ENCODE measurements at places on chromosomes 5 and 9.

DNA sequence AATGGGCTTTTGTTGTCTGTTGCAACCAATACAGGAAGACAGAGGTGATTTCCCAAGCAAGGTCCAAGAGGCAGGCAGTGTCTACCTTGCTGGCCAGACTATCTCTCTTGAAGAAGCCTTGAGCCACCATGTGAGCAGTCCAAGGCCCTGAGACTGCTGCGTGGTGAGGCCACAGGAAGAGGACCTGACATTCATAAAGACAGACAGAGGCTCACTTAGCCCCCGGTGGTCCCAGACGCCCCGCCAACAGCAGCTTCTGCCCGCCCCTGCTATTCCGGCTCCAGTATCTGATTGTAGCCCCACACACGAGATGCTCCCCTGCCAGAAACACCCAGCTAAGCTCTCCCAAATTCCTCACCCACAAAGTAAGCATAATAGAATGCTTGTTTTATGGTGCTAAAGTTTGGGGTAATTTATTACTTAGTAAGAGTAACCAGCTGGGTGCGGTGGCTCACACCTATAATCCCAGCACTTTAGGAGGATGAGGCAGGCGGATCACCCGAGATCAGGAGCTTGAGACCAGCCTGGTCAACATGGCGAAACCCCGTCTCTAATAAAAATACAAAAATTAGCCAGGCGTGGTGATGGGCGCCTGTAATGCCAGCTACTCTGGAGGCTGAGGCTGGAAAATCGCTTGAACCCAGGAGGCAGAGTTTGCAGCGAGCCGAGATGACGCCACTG, 22.8 kb upstream of the FUBP3 start:
- DNase-seq: no peak

DNA sequence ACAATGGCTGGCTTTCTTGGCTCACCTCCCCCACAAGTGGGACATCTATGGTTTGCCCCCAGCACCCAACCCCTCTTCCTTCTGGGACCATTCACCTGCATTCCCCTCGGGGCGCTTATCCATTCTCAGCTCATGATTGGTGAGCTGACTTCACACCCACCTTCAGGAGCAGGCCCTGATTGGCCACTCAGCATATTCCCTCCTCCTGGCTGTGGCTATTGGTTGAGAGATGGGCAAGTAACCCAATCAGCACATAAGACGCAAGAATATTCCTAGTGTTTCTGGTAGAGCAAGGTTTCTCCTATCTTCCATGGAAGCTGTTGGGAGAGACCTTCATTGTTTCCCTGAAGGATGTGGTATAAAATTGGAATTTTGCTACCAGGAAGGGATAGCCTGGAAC, 22.7 kb upstream of the UNC5A start:
- DNase-seq: no peak

- DNase-seq: no peak
These were observed 11.8 kb upstream of the BTNL9 start for GRCh38 chr5:181028032-181028819.

DNA sequence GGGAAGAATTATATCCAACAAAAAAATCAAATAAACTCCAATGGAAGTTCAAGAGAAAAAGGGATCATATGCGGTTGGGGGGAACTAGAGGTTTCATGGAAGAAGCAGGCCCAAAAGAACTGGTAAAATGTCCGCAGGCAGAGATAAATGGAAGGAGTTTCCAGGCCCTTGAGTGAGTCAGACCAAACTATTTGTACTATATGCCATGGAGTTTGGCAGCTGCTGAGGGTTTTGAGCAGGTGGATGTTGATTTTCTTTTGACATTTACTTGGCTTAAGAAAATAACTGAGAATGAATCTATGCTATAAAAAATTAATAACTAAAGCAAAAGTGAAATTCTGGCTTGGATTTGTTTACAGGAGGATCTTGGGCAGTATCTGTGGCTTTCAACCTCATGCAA, 33.7 kb downstream of the MINAR2 start:
- DNase-seq: no peak

- DNase-seq: no peak
These were observed 421.5 kb upstream of the DAP start for GRCh38 chr5:11182441-11183080.

GRCh38 chr9:13550519-13550918, 271.0 kb upstream of the MPDZ start:
- no peak for DNase-seq

- DNase-seq: no peak
These were observed 20.2 kb downstream of the HOMER1 start for GRCh38 chr5:79493596-79494345.

GRCh38 chr9:16358751-16359150, 511.7 kb downstream of the BNC2 start:
- DNase-seq: no peak

DNA sequence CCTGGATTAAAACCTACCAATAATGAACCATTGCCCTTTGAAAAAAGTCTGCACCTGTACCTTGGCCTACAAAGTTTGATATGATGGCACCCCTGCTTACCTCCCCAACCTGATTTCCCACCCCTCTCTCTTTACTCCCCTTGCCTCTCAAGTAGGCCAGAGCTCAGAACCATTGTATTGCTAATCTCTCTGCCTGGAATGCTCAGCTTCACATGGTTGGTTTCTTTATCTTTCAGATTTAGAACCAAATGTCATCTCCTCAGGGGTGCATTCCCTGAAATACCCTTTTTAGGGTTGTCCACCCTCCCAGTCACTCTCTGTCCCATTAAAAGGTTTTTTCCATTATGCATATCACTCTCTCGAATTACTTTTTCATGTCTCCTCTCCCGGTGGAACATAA, 116.6 kb upstream of the VCAN start:
- no peak for DNase-seq

- no peak for DNase-seq
These were observed 20.6 kb downstream of the RAD1 start for GRCh38 chr5:34894716-34895115.

GRCh38 chr9:133532937-133533668, 1.4 kb upstream of the ADAMTSL2 start:
- DNase-seq: peak; percentile 88

DNA sequence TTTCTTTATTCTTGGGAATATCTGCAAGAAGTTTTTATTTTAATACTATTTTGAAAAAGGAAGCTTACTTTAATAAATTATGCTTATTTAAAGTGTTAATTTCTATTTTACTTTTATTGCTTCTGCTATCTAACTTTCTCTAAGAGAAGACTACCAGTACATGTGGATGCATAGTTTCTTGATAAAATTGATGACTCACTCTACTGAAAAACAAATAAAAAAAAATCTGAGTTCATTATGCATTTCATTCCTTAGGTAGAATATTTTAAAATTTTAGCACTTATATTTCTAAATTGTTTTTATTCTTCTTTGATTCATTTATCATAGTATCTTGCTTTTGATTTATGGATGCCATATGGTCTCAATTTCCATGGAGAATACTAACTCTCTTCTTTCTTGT, 217.9 kb downstream of the TAF11L14 start:
- DNase-seq: no peak

- DNase-seq: no peak
These were observed 7.0 kb downstream of the LNPEP start for GRCh38 chr5:96942911-96943310.

DNA sequence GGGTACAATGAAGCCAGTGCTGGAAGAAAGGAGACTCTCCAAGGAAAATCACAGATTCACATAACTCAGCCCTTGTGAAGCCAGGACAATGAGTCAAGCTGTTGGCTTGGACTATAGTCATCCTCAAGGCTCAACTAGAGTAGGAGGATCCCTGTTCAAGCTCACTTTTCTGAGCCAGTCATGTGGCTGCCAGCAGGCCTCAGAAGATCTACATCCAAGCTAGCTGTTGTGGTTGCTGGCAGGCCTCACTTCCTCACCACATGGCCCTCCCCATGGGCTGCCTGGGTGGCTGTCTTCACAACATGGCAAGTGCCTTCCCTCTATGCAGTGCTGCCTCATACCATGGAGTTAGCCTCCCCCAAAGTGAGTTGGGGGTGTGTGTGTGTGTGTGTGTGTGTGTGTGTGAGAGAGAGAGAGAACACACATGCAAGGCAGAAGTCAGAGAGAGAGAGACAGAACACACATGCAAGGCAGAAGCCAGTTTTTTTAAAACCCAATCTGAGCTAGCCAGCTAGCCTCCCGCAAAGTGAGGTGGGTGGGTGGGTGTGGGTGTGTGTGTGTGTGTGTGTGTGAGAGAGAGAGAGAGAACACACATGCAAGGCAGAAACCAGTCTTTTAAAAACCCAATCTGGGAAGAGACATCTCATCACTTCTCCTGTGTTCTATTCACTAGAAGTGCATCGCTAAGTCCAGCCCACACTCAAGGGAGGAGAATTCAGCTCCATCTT, 17.1 kb downstream of the SCAI start:
- no peak for DNase-seq

DNA sequence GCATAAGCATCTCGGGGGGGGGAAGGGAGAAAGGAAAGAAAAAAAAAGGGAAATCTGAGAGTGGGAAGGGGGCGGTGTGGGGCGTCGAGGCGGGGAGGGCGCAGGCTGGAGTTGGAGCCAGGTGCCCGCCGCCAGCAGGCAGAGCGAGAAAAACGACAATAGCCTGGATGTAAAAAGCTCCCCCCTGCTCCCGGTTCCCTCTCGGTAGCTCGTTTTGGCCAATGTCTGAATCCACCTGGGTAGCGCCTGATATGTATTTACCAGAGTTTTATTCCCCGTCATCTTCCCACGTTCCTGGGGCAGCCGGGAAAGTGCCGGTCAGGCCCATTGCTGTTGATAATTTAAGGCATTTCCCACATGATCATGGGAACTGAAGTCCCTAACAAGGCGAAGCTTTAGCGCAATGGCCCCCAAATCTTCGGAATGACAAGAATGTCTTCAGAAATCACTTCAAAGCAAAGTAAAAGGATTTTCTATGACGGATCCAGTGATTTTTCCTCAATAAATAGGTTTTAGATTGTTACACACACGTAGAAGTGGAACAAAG, 3.0 kb upstream of the OTP start:
- no peak for DNase-seq

- no peak for DNase-seq
These were observed 26.8 kb upstream of the ANKRD33B start for GRCh38 chr5:10536931-10537579.

DNA sequence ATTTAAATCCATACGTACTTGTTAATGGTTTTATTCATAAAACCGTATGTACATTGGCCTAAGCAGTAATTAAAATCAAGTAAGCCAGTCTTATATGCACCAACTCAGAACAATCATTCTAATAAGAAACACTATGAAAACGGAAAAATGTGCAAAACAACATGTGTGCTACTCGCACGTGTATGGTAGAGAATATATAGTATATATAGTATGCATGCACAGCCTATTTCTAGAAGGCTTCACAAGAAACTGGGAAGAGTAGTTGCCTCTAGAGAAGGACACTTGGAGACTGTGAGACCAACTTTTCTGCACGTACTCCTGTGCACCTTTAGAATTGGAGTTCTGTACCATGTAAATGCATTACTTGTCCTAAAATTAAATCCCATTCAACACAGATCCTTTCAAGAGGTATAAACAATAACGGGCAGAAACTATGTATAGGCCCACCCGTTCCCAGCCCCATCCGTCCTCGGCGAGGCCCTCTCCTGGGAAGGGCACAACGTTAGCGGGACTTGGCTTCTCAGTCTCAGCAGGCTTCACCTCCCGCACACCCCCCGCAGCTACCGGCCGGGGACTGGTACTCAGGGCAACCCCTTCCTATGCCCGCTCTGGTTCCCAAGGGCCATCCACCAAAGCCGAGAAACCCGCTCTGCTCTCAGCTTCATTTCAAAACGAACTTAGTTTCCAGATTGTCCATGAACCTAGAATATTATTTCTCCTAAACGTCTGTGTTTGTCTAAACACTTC, 2.0 kb downstream of the CDC14B start:
- DNase-seq: peak; percentile 49

- peak; percentile 94 for DNase-seq
These were observed 14.6 kb downstream of the LCN10 start for GRCh38 chr9:136728080-136728547.

- no peak for DNase-seq
These were observed 33.5 kb upstream of the SLC28A3 start for GRCh38 chr9:84374013-84374412.

GRCh38 chr9:97640325-97640724, 6.7 kb downstream of the NCBP1 start:
- no peak for DNase-seq

GRCh38 chr9:93119703-93119952, 14.4 kb downstream of the NINJ1 start:
- no peak for DNase-seq

DNA sequence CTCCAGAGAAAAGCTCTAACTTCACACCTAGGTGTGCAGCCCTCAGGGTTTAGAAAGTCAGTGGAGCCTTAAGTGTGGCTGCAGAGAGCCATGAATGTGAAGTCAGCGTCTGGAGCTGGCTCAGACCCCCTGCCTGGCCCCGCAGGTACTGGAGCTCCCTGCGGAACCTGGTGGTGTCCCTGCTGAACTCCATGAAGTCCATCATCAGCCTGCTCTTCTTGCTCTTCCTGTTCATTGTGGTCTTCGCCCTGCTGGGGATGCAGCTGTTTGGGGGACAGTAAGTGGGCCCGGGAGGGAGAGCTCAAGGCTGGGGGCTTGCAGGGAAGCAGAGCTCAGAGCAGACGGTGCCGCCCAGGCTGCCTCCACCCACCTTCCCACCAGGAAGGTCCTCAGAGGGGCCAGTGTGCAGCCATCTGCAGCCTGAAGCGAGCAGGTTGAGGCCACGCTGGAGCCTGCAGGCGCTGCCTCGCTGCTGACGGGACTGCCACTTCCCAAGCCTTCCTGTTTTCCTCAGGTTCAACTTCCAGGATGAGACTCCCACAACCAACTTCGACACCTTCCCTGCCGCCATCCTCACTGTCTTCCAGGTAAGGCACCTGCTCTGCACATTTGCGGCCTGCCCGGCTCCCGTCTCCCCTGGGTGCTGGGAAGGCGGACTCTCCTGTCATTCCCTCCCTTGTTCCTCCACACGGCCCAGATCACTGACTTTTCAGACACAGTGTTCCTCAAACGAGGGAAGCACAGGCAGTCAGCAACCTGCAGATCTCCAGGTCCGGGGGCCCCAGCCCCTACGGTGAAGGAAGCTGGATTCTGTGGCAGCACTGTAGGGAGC, 108.9 kb downstream of the CACNA1B start:
- peak; percentile 29 for DNase-seq

- DNase-seq: no peak
These were observed 78.4 kb downstream of the DROSHA start for GRCh38 chr5:31453522-31453921.

- no peak for DNase-seq
These were observed 90.3 kb upstream of the ACO1 start for GRCh38 chr9:32294106-32294505.

- DNase-seq: peak; percentile 40
These were observed 79.0 kb downstream of the AK8 start for GRCh38 chr9:132798817-132799790.

GRCh38 chr9:137113385-137114159, 961 bp downstream of the DPP7 start:
- no peak for DNase-seq

Data from ecto neural progenitor cell (in vitro differentiated cells).